ENCODE measurements at places on chromosomes 6 and 20.

- DNase-seq, result peak; percentile 80
These were observed 54.5 kb downstream of the TRMT11 start for GRCh38 chr6:126040826-126041225.

DNA sequence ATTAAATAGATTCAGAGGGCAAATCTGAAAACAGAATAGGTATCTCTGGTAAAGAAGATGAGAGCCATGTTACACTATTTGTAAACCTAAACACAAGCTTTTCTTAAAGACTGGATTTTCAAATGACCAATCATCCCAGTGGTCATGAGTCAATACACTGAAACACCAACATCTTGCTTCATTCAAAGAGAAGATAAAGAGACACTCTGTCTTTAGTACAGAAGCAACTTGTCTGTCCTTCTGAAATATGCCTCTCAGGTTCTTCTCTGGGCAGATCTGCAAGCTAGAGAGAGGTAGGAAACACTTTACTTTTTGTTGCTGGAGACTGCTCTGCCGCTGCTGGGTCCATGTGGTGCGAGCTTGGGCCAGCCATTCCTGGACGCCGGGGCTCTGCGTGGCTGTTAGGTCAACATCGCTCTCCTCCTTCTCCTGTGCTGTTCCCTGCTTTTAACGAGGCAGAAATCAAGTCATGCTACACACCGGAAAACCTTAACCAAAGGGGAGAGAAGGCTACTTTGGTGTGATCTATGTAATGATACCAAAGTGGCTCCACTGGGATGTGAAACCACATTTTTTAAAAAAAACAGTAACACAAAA, 368.2 kb downstream of the SYNE1 start:
- DNase-seq, result no peak

DNA sequence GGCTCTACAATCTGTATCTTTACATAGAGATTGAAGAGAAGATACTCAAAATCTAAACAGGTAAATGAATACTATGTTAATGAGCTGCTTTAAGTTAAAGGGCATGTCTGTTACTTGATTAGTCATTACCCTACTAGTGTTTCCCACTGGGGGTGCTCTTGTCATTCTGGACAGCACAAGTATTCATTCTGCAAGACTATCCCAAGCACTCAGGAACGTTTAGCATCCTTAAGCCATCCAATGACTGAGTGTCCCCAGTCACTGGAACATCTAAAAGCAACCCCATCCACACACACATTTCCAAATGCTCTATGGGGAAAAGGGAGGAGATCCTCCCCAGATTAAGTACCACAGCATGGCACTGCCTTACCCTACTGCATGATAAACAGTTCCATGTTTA, 25.7 kb downstream of the EZR start:
- peak; percentile 67 for DNase-seq

- no peak for DNase-seq
These were observed 12.4 kb upstream of the DEFB118 start for GRCh38 chr20:31355981-31356380.

DNA sequence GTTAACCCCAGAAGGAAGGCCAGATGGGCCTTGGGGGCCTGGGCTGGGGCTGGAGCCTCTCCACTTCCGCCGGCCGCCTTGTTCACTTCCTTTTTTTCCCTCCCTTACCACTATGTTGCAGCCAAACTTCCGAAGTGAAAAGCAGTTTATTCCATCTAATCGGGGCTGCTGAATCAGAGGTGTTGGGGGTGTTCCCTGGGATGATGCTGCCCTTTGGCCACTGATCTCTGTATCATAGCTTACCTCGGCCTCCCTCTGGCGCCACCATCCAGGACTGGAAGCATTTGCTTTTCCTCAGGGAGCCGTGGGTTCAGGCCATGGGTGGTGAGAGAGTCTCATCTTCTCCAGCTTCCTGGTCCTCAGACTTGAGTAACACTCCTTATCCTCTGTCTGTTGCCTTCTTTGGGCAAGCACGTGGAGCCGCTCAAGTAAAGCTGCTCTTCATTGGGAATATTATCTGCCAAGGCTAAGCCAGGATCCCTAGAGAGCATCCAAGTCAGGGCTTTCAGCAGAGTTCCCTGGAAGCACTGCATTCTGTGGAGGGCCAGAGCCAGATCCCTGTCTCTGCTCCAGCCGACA, 39.6 kb downstream of the SLX4IP start:
- DNase-seq, result peak; percentile 87

DNA sequence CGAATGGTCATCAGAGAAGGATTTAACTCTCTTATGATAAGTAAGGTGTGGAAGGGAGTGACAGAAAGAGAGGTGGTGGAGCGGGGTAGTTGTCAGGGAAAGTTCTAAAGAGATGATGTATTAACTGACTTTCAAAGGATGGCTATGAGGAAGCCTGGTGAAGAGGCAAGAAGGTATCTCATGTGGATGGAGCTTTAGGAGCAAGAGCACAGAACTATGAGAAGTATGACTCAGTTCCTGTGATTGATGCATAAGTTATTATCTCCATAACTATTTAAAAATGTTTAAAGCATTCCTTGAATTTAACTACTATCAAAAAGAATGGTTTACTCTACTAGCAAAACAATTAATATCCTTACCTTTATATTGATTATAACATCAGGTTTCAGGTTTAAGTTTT, 28.8 kb downstream of the AK9 start:
- DNase-seq, result no peak

DNA sequence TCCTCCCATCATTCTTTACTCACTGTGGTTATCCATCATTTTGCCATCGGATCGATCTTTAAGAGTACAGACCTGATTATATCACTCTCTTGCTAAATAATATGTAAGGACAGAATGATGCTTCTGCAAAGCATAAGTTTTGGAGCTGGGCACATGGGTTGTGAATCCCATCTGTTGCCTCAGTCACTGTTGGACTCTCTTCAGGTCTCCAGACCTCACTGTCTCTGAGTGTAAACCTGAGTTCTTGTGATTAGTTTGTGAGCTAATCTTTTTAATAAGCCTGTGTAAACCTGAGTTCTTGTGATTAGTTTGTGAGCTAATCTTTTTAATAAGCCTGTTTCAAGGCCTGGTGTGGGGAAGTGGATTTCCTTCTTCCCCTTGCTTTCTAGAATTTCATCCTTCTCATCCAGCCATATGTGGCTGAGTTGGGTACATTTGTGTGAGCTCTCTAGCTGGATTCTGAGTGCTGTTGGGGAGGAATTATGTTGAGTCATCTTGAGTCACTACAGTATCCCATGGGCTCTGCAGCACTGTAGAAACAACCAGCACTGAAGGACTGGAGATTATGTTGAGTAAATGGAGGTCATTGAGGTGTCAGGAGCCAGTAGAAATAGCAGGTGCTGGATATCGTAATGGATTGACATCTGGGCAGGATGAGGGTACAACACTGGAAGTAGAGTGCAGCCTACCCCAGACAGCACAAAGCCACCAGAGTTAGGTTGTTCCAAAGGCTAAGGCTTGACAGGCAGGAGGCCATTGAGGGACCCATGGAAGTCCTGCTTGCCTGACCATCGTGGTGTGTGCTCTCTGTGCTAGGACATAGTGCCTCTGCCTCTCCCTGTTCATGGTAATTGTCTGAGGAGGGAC, 52.4 kb downstream of the SCAND1 start:
- peak; percentile 57 for DNase-seq

GRCh38 chr6:134464690-134465411, 146.9 kb upstream of the SGK1 start:
- peak; percentile 21 for DNase-seq

DNA sequence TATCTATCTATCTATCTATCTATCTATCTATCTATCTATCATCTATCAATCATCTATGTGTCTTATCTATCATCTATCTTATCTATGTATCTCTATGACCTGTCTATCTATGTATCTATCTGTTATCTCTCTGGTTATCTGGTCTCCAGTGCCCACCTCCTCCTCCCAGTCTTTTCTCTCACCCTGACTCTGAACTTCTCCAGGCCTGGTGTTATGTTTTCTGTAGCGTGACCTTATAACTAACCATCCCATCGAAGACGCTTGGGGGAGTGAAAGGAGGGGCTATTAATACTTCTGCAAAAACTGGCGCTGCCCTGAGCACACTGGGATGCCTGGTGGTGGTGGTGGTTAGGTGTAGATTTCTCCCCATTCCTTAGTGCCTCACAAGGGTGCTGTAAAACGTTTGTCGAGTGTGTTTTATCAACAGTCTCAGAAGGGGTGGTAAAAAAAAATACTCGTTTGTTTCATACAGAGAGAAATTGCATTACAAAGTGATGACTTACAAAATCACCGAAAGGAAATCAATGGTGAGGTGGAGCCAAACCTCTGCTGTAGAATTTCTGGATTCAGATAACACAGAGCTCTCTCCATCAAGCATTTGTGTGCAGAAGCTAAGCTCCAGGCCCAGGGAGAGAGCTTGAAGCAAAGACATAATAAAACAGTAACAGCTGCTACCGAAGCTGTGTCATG, 156.2 kb downstream of the BCAS1 start:
- peak; percentile 75 for DNase-seq

GRCh38 chr6:7119272-7119801, 11.6 kb downstream of the RREB1 start:
- DNase-seq, result no peak

- no peak for DNase-seq
These were observed 2.5 kb upstream of the C4A start for GRCh38 chr6:31979238-31979898.

DNA sequence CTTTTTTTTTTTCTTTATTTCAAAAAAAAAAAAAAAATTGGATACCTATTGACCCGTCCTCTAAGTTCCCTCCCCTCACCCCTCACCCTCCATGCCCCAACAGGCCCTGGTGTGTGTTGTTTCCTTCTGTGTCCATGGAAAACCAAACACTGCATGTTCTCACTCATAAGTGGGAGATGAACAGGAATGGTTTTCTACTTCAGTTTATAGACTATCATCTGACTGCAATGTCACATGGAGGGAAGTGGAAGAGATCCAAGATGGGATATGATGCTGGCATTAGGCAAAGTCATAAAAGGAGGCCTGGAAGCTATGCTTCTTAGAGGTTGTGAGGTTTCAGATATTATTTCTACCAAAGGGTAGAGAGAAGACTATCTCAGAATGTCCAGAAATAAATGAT, 237.5 kb downstream of the MAFB start:
- DNase-seq, result no peak

- DNase-seq, result no peak
These were observed 24.5 kb downstream of the TSPYL4 start for GRCh38 chr6:116229287-116229913.

DNA sequence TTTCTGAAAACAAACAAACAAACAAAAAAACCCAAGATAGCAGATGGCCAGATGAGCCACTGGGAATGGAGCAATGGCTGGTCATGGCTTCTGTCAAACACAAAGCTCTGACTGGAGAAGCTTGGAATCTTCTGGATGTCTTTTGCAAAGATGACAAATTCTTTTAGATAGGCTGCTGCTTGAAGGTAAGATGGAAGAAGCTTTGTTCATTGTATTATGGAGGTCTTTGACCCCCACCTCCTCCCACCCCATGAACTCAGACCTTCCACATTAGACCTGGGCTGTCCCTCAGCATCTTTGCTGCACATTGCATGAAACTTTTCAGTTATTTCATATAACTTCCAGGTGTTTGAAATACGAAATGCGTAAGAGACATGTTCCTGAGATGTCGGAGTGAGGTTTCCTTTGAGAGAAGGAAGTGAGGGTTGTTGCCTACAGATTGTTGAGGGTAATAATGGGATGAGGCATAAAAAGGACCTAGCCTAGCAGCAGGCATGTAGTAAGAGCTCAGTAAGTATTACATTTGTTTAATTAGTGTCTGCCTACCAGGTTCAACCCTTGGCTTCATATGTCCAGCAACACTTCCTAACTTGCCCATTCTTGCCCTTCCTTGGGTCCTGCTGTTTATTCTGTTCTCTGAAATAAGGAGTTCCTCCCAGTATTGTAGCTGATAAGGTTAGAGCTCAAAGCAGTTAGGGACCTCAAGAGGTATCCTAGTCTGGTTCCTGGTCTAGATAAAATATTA, 51.4 kb upstream of the IER3 start:
- DNase-seq, result no peak

- DNase-seq, result peak; percentile 68
These were observed 9.4 kb downstream of the TREML2 start for GRCh38 chr6:41191569-41191968.

GRCh38 chr6:118844915-118845314, 49.0 kb upstream of the ASF1A start:
- no peak for DNase-seq

GRCh38 chr6:127949251-127949650, 48.4 kb upstream of the THEMIS start:
- DNase-seq, result no peak

DNA sequence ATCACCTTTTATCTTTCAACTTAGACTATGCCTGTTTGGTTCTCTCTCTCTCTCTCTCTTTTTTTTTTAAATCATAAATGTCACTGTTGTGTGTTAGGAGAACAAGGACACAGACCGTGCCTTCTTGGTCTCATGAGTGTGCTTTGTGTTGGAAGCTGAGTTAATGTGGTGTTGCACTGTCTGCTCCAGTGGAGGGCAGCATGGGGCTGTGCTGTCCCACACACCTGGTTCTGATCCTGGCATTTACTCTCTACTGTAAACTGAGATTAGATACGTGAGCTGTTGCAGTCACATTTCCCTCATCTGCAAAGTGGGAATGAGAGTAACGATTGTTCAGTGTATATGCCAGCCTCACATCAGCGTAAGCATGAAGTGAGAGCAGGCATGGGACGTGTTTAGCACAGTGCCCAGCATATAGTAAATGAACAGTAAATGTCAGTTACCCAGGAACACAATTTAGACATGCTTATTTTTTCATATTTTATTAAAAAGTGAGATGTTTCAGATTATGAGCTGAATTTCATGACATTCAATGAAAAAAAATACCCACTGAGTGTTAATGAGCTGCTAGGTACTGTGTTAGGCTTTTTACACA, 161.1 kb downstream of the FARS2 start:
- peak; percentile 40 for DNase-seq

GRCh38 chr6:11092668-11093375, 812 bp upstream of the SMIM13 start:
- no peak for DNase-seq

GRCh38 chr6:157060440-157060952, 262.8 kb downstream of the TMEM242 start:
- DNase-seq, result no peak

DNA sequence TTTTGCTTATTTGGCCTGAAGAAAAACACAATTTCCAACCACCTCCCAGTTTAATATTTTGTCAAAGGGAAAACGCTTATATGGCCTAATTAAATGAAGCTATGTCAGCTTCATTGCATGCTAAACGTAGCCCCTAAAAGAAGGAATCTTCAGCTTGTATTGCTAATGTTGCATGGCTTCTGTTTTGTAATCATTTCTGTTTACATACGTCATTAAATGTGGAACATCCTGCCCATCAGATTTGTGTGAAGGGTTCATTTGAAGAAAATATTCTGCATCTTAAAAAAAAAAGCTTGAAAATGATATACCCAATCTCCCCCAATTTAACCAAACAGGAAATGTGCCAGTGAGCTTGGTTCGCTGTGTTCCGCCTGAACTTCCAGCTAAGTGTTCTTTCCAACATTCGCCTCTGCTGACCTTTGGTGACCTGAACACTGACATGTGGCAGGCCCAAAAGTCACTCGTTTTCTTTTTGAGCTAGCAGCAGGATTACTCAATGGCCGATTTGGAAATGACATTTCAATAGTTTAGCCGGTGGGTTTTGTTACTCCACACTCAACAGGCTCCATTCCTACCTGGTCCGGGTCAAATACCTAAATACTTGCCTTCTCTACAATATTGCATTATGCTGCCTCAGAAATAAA, 12.7 kb upstream of the SIRT5 start:
- peak; percentile 39 for DNase-seq

GRCh38 chr6:153131037-153131981, at the start of gene RGS17:
RGS17 (minus strand) TSS chr6:153131282; CDS start chr6:153044018, 87,264 bp downstream.
- DNase-seq, result no peak
